GOT3 (cell line): ENCODE measurements at places on chromosomes 11 and 22.

DNA sequence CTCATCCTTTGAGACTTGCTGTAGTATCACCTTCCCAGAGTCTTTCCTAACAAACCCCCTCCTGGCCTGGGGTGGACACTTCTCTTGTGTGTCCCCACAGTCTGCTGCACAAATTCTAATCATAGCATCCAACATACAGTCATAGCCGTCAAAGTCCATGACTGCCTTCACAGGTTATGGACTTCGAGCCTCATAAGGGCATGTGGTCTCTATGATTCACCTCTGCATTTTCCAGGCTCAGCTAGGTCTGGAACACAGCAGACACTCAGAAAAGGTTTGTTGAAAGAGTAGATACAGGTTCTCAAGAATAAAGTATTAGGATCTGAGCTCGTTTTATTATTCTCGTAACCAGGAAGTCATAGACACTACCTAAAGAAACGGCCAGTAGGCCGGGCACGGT lies 13.2 kb upstream of the SCUBE2 start:
- DNase-seq = no peak

- DNase-seq = no peak
Measured at GRCh38 chr22:28833276-28833923, 33.0 kb upstream of the XBP1 start.

DNA sequence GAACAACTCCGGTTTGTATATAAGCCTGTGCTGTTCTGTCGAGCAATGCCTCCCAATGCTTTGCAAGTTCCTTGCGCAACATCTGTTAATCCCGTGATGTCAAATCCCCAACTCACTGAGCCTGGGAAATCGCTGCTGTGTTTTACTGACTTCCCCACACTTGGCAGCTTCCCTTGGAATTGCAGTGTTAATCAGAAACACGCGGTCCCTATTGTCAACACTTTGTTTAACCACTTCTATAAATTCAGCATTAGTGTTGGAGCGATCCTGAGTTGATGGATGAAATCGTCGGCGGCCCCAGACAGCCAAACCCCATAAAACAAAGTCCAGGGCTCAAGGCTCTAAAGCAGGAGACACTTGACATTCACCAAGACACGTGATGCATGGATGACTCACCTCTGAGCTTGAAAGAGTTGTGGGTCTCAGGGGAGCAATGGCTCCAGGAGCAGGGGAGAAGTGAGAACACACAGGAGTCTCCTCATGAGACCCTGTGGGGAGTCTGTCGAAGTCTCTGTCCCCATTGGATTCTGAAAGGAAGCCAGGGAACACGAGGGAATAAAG lies 555.3 kb downstream of the MIAT start:
- DNase-seq = peak; percentile 62

DNA sequence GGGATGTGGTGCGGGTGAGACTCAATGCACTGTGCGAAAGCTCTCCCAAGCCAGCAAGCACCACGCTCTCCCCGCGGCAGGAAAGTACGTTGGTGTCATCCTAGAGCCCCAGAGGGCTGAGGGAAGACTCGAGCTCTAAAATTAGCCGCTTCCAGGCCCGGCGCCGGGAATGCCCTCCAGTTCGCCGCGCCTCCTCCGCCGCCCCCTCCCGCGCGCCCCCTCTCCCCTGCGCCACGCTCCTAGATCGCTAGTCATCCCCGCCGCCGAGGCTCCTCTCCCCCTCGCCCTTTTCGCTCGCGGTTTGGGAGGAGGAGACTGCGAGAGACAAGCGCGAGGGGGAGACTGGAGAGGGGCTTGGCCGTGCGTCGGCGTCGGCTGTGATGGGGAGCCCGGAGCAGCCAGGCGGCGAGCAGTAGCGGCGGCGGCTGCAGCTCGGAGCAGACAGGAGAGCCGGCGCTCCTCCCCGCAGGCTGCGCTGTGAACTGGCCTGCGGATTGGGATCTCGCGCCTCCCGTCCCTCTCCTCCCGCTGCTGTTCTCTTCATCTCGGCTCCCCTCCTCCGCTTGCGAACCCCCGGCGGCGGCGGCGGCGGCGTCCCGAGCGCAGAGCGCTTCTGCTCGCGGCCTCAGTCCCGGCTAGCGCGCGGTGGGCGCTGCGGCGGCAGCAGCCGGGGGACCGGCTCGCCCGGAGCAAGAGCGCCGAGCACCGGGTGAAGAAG lies at the start of gene FAT3:
Gene FAT3, plus strand, starts transcription at position 412 of the 718 bp plus-strand sequence. CDS start 127,295 bp downstream, outside the sequence.
- no peak for DNase-seq

GRCh38 chr11:104531894-104532293 lies 366.4 kb downstream of the CASP12 start:
- DNase-seq = no peak

DNA sequence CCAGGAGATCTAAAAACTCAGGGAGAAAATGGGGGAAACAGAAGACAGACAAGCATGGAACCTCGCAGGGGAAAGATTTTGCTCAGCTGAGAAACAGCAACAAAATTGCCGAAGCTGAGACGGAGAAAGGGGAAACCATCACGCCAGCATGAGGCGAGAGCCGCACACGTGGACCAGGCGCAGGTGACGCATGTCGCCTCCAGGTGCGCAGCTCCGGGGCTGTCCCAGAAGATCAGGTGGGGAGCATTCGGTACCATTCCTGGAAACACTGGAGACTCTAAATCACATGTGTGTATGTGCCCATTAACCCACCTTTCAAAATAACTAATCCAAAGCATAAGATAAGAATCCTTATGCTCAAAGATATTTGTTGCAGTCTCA lies 121.7 kb downstream of the BRD1 start:
- DNase-seq = no peak

GRCh38 chr22:29581799-29582198 lies 886 bp upstream of the NIPSNAP1 start:
- DNase-seq = no peak

- no peak for DNase-seq
Measured at GRCh38 chr22:22720201-22720723, 75.8 kb downstream of the GGTLC2 start.

DNA sequence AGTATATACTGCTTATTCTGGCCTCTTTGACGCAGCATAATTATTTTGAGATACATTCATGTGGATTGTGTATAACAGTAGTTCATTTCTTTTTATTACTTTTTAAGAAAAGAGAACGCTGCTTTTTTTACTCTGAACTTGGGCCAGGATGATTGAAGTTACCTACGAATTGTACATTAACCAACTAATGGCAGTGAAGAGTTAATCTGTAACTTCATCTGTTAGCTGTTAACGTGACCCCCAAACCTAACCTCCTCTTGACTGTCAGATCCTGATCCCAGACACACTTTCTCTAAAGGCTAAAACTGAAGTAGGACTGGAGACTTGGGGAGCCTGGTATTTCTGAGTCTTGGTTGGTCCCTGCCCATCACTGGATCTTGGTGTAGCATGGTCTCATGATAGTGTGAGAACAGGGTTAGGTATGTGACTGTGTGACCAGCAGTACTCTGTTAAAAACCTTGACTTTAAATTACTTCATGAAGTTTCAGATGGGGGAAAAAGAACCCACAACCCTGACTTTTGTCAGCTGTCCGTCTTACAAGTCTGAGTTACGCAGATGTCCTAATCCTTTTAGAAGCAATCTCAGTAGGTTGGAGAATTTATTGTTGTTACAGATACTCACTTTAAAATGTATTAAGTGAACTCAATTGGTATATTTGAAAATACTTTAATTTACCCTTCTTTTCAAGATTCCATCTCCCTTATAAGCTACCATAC lies 39.4 kb downstream of the C22orf31 start:
- no peak for DNase-seq

- DNase-seq = no peak
Measured at GRCh38 chr11:65891219-65892136, 1.0 kb downstream of the CCDC85B start.

GRCh38 chr11:9615031-9615451 lies 41.6 kb downstream of the WEE1 start:
- DNase-seq = no peak

- DNase-seq = no peak
Measured at GRCh38 chr11:70113801-70114200, 35.7 kb downstream of the ANO1 start.

DNA sequence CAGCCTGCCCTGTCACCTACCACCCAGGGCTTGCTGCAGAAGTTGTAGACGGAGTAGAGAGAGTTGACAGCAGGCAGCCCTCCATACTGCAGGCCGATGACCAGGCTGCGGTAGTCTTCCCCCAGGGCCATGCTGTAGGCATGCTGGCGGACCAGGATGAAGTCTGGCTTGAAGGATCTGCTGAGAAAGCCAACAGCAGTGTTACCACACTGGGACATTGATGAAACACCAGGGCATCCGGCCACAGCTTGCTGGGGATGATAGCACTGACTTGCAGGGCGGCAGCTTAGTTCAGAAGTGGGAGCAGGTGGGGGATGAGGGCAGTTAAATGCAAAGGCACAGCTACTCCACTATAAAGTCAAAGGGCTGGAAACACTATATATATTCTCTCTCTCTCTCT lies 67.4 kb downstream of the TIMP3 start:
- no peak for DNase-seq

- DNase-seq = no peak
Measured at GRCh38 chr22:26751217-26751616, 93.8 kb downstream of the MIAT start.

DNA sequence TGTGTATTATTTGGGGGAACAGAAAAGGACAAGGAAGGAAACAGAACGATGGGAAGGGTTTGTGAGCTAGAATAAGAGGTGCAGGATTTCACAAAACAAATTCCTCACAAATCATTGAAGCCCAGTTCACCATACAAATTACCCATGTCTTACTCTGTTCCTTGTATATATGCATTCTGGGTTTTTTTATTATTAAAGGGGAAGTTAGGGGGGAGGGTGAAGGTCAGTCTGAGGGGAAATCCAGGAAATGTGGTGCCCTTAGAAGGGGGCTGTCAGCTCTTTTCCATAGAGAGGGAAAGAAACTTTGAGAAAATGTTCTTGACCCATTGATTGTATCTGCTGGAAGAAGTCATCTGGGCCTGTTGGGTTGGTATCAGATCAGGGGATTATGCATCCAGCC lies 90.8 kb downstream of the RNF169 start:
- no peak for DNase-seq

- no peak for DNase-seq
Measured at GRCh38 chr11:76161261-76161961, 44.9 kb downstream of the WNT11 start.

DNA sequence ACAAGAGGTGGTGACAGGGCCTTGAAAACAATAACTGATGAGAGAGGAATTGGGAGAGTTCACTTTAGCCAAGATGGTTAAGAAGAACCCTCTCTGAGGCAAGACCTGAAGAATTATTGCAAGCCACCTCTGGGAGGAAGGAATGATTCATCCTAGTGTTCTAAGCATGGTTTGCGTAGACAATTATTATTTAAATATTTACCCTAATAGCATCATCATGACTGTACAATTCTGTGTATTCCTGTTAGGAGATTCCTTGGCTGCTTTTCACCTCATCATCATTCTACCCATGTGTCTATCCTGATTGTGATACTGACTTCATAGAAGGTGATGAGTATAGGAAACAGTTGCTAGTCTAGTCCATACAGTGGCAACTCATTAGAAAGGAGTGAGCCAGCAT lies 264.4 kb downstream of the DDX10 start:
- DNase-seq = no peak

- DNase-seq = no peak
Measured at GRCh38 chr11:115906171-115906570, 402.0 kb upstream of the CADM1 start.

DNA sequence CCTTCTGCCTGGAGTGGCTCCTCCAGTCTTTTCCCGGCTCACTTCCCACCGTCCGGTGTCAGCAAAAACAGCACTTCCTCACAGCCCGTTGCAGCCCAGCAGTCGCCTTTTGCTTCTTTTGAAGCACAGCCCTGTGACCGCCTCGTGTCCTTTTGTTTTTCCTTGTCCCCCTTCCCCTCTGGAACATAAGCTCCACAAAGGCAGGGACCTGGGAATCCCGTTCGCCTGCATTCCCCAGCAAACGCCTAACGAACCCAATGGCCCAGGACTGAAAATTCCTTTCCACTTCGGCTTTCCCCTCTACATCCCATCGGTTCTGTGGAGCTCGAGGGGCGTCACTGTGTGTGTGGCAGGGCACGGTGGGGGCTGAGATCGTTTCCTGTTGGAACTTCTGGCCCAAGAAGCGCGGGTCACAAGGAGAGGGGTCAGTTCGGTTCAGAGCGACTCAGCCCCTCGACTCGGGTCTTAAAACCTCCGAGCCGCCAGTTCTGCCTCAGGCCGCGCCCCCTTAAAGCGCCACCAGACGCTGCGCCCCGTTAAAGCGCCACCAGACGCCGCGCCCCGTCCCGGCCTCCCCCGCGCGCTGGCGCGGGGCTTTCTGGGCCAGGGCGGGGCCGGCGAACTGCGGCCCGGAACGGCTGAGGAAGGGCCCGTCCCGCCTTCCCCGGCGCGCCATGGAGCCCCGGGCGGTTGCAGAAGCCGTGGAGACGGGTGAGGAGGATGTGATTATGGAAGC lies 841 bp downstream of the RIC8A start:
- DNase-seq = no peak

DNA sequence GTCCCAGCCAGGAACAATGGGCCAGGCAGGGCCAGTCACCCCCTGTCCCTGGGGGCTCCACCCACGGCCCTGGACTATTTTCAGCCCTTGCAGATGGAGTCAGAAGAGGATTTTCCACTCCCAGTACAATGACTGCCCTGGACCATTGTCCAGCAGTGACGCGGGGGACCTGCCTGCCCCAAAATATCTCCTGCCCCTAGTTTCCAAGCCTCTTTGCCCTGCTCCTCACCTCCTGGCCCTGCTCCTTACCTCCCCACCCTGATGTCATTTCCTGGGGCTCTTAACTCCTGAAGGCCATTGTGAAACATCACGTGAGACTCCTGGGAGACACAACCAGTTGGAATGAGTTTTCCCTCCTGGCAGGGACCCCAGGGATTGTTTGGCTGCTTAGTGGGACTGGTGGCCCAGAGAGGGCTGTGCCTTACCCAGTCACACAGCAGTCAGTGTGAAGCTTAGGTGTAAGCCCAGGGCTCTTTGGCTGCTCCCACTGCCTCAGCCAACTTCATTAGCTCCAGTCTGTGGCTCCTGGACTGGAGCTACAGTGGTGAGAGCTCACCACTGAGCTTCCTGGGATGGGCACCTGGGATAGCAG lies 22.2 kb downstream of the P2RY2 start:
- DNase-seq = no peak

DNA sequence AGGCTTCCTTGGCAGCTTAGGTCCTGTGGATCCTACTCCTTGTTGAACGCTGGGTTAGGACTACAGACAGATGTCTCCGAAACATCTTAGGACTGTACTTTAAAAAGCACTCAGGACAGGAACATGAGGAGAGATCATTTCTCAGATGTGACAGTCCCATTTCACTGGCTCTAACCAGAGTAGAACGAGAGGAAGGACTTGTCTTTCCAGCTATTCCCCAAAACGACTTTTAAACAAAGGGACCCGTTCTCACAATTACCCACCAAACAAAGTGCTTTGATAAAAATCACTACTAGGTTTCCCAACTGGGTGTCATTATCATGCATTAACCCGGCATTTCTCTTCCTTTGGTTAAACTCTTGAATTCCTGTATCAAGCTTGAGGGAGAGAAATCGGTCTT lies 84.7 kb upstream of the BARX2 start:
- DNase-seq = no peak

DNA sequence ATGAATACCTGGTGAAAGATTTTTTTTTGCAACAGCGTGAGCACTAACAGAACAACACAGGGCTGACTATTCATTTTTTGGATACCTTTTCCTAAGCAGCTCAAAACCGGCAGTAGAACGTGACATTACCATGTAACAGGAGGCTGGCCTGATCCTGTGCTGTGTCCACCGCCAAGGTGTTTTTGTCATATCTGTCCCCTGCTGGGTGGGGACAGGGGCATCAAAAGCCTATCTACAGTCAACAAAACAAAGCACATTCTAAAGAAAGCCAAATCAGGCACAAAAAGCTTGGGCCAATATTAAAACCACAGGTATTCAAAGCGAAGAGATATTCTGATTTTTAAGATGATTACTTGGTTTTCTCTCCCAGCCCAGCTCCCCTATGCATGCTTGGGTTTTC lies 151.2 kb downstream of the LRRC4C start:
- DNase-seq = no peak
